Fibroblast of skin of right quadriceps (primary cell): ENCODE measurements at places on chromosomes 1 and 21.
A peak's percentile ranks its signal among the peaks of the same experiment; 100 is the strongest.

DNA sequence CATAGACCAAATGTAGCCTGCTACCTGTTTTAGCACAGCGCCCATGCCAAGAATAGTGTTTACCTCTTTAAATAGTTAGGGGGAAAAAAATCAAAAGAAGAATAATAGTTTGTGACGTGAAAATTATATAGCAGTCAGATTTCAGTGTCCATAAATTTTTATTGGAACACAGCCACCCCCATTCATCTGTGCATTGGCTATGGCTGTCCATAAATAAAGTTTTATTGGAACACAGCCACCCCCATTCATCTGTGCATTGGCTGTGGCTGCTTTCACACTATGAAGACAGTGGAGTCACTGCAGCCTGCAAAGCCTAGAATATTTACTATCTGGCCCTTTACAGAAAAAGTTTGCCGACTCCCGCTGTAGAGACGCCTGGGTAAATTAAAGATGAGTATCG is 20.9 kb downstream of the EPHX1 start:
- no peak for DNase-seq

DNA sequence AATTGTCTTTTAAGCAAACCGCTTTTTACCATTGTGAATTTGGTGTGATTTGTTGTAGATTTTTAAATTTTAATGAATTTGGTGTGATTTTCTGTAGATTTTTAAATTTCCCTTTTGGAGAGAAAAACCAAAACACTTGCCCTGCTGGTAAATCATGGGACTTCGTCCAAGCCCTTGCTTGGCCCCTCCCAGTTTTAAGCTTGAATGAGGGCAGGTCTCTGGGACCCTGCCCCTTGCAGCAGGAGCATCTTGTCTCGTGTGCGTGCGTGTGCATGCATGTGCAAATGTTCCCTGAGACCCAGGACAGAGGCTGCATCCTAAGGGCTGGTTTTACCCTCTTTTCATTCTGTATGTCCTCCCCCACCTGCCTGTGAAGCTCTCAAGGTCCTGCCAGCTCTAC is 248.6 kb downstream of the GREM2 start:
- DNase-seq = no peak

DNA sequence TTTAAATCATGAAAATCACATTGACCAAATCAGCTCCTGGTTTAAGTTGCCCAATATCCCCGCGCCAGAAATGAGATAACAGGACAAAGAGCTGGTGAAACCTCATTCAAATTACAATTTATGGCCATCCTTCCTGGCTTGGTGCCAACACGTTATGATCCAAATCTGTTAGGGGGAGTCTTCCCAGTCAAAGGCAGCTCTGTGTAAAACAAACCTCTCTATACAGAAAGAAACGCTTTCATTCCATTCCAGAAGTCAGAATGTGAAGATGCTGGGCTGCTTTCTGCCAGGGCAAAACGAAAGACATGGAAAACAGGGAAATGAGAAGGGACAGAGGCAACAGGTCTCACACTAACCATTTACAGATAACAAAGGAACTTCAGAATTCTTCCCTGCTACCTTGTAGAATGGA is 53.5 kb upstream of the TIAM1 start:
- DNase-seq = peak; percentile 11

DNA sequence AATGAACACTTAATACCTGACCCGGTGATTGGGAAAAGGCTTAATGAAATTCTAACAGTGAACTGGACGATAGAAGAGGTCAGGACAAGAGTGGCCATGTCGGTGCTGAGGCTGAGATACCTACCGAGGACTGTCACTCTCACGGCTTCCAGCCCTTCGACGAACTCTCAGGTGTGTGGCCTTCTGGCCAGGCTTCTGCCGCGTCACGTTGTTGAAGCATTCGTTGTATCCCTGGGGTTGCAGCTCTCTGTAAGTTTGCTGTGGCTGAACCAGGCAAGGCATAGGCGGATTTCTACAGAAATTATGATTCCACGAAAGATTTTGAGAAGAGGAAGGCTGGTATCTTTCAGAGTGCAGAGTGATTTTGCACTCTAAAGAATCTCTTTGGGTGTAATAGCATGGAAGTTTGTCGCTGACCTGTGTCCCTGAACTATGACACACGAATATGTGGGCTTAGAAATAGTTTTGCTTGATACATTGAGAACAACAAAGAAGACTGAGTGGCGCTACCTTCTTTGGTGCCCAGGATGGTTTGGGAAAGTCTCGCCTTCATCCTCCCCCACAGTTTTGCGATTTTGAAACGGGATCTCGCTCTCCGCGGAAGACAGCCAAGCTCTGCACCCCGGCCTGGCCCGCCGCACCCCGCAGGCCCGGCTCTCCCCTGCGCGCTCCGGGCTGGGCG is 403 bp upstream of the EPHX4 start:
- no peak for DNase-seq

DNA sequence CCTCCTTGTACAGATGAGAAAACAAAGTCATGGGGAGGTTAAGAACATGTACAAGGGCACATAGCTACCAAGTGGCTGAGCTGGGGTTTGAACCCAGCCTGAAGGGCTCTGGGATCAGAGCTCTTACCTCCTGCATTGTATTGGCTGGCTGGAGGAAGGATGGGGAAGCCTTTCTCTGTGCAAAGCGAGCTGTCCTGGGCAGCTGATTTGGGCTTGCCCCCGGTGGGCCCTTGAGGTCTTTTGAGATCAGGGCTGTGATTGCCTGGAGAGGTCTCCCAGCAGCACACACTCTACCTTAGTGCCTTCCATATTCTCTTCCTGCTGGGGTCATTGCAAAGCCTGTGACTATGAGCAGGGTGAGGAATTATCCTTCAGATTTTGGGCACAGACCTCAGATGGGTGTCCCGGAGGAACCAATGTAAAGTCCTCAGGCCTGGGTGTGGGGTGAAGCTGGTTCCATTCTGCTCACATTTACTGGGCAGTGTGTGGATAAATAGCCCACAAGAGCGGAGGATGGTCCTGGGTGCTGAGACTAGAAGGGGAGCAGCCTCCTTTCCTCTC is 53.3 kb upstream of the EPS8L3 start:
- no peak for DNase-seq

DNA sequence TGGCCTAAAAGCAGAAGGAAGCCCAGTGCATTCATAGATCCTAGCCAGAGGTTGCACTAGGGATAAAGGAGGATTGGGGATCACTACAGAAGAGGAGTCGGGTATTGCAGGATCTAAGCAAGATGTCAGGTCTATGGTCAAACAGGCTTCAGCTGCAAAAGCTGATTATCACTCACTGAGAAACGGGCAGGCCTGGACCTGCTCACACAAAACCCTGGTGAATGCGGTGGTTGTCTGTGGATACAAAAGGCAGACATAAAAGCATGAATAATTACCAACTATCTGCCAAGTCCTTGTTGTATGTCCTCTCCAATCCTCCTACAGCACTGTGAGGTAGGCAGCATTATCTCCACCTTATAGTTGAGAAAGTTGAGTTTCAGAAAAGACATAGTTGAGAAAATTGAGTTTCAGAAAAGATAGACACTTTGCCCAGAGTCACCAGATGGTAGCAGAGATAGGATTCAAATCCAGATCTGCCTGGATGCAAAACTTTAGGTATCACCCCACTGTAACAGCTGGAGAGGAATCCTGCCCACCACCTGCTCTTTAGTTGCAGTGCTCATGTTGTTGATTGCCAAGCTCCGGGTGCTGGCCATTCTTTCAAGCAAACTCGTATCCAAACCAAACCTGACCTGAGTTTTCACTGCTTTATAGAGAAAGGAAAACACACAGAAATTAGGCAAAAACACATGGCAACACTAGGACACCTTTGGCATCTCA is 49.6 kb upstream of the HOOK1 start:
- DNase-seq = no peak

- DNase-seq = no peak
Measured at GRCh38 chr1:220710333-220710732, 20.2 kb downstream of the C1orf115 start.

GRCh38 chr1:234871710-234872271 is 256.8 kb downstream of the TOMM20 start:
- DNase-seq = peak; percentile 96
